ENCODE measurements at places on chromosomes 13 and 19. TPM values are rescaled to one million over a fixed set of nuclear protein-coding genes. Genes with fewer than 3 reads are reported as not detected.

GRCh38 chr13:83666141-83666540 lies 216.1 kb downstream of the SLITRK1 start:
- no peak for DNase-seq

GRCh38 chr13:27353708-27354107 lies 70.7 kb upstream of the GTF3A start:
- no peak for DNase-seq

DNA sequence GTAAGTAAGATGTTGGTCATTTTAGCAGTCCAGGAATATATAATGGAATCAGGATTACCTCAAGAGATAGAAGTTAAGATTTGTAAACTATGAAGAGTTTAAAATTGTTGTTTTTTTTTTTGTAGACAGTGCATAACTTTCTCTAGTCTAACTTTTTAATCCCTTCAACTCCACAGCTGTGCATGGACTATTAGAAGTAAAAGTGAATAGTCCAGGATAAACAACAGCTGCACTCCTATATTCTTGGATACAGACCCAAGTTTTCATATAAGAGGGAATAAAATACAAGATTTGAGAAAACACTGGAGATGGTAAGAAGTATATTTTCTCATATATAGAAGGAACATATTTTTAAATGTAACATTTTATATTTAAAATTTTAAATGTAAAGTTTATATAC lies 1509.9 kb downstream of the SLITRK5 start:
- DNase-seq = no peak

DNA sequence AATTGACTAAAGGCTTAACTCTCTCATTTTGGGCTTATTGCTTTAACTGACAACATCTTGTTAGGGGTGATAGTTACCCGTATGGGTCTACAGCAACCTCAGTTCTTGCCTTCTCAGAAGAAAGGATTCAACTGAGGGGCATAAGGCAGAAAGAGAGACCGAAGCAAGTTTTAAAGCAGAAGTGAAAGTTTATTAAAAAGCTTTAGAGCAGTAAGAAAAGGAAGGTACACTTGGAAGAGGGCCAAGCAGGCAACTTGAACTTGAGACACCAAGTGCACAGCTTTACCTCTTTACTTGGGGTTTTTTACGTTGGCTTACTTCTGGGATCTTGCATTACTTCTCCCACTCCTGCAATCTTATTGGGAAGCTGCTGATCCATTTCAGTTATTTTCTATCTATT lies 246.9 kb upstream of the PRR20A start:
- no peak for DNase-seq

GRCh38 chr13:57932061-57932460 lies 300.5 kb downstream of the PCDH17 start:
- no peak for DNase-seq

GRCh38 chr19:4911786-4912672 lies 2.7 kb downstream of the UHRF1 start:
- DNase-seq = peak; percentile 75

GRCh38 chr13:107139006-107139405 lies 571.1 kb upstream of the ARGLU1 start:
- no peak for DNase-seq

DNA sequence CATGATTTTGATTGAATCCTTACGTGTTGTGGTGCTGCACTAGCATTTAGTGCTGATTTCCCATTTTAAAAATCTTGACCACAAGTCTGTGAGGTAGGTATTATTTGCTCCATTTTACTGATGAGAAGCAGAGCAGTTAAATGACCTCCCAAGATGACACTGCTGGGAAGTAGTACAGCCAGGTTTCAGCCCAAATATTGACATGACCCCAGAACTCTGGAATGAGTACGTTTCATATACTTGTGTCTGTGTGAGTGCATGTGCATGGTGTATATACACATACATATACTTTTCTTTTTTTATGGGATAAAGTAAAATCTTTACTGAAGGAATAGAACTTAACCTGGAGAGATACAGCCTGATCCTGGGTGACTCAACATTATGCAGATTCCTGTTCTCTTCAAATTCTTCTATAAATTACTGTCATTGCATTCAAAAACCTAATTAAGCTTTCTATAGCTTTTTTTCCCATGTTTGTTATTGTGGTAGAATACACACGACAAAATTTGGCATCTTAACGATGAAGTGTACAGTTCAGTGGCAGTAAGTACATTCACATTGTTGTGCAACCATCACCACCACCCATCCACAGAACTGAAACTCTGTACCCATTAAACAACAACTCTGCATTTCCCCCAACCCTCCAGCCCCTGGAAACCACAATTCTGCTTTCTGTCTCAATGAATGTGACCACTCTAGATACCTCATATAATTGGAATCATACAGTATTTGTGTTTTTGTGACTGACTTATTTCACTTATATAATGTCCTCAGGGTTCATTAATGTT lies 311.9 kb downstream of the MTUS2 start:
- DNase-seq = no peak

The NKPD1 gene
- total RNA-seq = not detected

The CYP4F12 gene
- total RNA-seq = 12.5 TPM

Measured in sigmoid colon (tissue), 7 donors.